ENCODE measurements at places on chromosomes 5 and 9.

- DNase-seq = no peak
Observed at GRCh38 chr9:12739014-12739652, 35.7 kb upstream of the LURAP1L start.

DNA sequence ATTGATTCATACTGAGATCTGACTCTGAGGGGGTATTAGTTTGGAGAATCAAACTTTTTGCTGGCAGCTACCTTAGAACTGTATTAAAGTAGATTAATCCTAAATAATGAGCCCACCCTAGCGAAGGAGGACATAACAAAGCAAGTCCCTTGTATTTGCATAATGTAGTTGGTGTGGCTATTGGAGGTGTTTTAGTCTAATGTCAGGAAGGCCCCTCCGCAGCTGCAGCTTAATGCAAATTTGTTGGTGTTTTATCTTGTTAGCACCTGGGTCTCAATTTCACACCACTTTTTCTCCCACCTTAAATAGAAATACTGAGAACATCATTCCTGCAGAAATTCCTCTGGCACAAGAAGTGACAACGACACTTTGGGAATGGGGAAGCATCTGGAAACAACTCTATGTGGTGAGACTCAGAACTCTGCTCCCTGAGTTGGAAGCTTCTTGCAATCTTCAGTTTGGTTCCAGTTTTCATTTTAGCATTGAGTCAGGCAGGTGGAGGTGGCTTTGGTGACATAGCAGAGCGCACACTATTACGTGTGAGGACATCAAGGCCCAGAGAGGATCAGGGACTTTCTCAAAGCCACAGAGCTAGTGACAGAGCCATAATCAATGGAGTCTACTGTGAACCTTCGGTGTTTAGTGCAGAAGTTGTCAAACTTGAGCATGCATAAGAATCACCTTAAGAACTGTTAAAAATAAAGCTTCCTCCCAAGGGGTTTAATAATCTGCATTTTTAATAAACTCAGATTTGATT, 33.9 kb downstream of the DOCK2 start:
- DNase-seq = no peak

- no peak for DNase-seq
Observed at GRCh38 chr5:58860680-58861079, 277.8 kb downstream of the RAB3C start.

- no peak for DNase-seq
Observed at GRCh38 chr9:127817881-127818434, 15.3 kb downstream of the FPGS start.

GRCh38 chr5:157358871-157359270, 92.9 kb downstream of the CYFIP2 start:
- no peak for DNase-seq

DNA sequence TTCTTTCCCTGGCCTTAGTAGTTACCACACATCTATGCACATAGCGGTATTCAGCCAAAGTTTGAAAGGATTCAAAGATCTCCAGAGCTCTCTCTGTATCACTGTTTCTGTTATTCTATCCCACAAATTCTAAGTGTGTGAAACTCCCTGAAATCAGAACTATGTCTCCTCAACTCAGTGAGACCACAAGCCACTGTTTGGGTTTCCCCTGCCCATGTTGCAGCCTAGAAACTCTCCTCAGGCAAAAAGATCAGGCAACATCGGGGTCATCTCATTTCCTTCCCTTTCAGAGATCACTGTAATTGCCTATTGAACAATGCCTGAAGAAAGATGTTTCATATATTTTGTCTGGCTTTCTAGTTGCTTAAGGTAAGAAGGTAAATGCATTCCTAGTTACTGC, 135.6 kb downstream of the TMC1 start:
- no peak for DNase-seq

GRCh38 chr5:112800891-112801290, 60.2 kb upstream of the SRP19 start:
- no peak for DNase-seq

GRCh38 chr9:99274016-99274415, 51.9 kb downstream of the SEC61B start:
- no peak for DNase-seq

DNA sequence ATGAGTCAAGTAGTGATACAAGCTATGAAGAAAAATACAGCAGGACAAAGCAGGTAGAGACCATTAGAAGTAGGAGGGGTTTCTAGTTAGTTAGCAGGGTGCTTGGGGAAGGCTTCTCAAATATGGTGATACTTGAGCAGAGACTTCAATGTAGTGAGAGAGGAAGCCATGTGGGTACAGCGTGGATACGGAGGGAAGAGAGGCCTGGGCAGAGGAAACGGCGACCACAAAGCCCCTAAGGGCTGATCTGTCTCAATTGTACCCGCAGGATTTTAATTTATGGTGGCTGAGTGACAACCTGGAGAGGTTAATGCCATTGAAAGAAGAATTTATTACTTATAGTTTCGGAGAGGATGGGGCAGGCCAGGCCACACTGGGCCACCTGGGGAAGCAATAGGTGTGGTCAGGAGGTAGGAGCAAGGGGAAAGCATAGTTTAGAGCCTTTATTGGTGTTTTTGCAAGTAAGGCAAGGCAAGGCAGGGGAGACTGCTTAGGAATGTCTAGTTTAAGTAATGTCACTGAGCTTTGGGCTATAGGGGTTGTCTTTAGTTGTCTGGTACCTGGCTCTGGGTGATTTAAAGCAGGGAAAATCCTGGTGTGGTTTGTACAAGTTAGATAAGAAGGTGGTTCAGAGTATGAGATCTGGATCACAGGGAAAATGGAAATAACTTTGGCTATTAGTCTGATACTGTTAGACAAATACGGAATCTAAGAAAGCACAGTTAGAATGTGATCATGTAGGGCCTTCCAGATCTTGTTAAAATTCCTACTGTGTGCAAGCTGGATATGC, 42.6 kb downstream of the GCNT4 start:
- no peak for DNase-seq

- peak; percentile 87 for DNase-seq
Observed at GRCh38 chr9:136544548-136544963, 1.3 kb downstream of the NOTCH1 start.

- DNase-seq = no peak
Observed at GRCh38 chr9:133090187-133090586, 28.4 kb downstream of the CEL start.

- no peak for DNase-seq
Observed at GRCh38 chr9:96500696-96501632, 51.0 kb downstream of the HABP4 start.

GRCh38 chr5:171580502-171581265, 161.2 kb downstream of the FGF18 start:
- DNase-seq = no peak

DNA sequence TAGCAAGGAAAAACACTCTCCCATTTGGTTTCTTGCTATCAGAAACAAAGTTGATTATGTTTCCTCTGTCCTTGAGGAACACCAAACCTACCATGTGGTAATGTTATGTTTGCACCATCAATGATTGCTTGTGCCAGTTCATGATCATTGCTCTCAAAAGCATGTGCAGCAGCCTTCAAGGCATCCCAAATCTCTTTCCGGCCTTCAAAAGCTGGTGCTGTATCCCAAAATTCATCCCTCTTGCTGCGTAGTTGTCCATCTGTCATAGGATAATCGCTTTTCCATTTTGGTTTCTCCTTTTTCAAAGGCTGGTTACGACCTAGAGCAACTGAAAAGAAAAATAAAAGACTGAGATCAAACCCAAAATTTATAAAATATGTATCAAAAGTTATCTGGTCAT, 40.1 kb downstream of the EFCAB9 start:
- no peak for DNase-seq

DNA sequence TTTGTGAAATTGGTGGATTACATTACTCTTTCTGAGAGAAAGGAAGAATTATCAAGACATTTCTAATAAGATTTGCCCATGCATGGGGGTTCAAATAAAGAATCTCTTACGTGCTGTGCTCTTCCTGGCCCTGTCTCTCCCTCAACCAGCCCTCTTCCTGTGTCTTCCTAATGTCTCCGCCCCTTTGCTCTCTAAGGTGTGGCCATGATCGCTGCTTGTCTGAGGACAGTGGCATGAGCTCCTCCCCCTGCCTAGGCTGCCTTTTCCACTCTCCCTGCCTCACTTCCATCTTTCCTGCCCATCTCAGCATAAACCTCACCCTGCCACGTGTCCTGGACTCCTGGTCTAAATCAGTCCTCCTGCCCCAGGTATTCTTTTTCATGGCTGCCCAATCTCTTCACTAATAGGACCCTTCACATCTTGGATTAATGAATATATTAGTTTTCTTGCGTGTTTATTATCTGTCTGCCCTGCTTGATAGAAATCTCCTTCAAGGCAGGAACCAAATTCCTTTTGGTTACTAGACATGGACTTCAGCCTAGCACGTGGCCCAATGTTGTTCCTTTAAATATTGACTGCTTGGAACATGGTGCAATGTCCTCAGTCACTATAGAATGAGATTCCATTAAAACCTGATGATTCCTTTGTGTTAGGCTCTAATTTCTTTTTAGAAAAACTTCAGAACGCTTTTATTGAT, 122.3 kb downstream of the MTRR start:
- no peak for DNase-seq

DNA sequence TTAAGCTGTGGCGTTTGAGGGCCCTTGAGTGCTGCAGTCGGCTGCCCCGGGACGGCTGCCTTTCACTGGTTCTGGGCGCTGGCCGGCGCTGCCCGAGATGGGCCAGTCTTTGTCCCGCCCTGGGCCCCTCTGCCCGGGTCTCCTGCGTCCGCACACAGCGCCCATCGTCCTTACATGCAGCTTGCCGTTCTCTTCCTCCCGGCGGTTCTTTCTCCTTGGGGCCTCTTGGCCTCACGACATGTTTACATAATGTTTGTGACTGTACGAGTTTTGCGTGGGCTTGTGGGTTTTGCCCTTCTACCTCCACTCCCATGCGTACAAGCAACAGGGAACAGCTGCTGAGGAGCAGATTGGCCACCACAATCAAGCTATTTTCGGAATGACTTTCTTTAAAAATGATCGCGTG, 618 bp downstream of the TNPO1 start:
- DNase-seq = peak; percentile 84

DNA sequence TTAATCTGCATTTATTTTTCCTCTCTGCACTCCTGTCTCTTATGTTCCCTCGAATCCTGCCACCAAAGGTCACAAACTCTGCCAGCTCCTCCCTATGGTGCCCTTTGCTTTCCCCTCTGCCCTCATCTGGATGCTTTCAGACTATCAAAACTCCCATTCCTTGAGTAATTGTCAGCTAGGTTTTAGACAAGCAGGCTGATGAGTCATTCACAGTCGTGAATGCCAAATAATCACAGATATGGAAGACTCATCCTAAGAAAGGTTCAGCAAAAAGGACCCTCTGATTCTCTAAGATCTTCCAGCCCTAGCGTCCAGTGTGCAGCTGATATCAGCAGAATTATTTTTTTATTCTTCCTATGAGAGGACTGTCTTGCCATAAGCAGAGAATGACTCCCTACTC, 104.5 kb upstream of the NUDT12 start:
- no peak for DNase-seq
